Activated CD8-positive, alpha-beta T cell treated with anti-CD3 and anti-CD28 coated beads, Interleukin-2, amount 10 ng/mL, durations not matched to agents 7 days and 5 days (primary cell): ENCODE measurements at places on chromosomes 16 and 17.

- H3K4me1 ChIP-seq = peaks cover 11% of the 10 kb centered on the region
- no peak overlapping the region for H3K27ac ChIP-seq
- H3K4me3 ChIP-seq = no peak overlapping the region
- no peak for DNase-seq
These were observed 1.9 kb downstream of the HS3ST3A1 start for GRCh38 chr17:13599864-13600263.

DNA sequence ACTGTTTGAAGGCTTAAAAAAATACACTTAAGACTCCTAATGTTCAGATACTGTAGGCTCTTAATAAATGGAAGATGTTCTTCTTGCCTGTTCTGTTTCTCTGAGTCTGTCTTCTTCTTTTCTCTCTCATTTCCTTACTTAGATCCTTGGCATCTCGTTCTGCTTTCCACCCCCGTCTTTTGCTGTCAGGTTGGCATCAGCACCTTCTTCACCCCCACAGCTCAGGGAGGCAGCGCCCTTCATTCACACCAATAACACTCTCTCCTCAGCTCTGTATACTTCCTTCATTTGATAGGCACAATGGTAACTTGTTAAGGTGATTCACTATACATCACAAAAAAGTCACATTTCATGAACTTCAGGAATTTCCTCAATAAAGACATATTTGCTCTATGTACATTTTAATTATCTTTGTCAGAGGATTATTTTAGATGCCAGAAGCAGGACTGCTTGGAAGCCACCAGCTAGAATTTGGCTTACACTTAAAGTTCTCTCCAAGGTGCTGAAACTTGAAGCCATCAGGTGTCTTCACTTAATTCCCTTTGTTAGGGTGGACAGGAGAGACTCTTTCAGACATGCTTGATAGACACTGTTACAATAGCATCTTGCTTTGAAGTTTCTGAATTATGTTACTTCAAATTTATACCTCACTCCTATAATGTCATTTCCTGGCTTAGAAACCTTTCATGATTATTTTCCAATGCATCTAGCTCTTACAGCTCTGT, 670.1 kb upstream of the C16orf82 start:
- peaks cover 10% of the 10 kb centered on the region for H3K27me3 ChIP-seq
- no peak overlapping the region for H3K27ac ChIP-seq
- DNase-seq = no peak
- no peaks in the 10 kb centered on the region for H3K36me3 ChIP-seq

- H3K27me3 ChIP-seq = peaks cover 10% of the 10 kb centered on the region
- DNase-seq = no peak
- no peak overlapping the region for H3K4me3 ChIP-seq
These were observed 8.7 kb upstream of the GINS2 start for GRCh38 chr16:85697431-85697830.

- peaks cover 22% of the 10 kb centered on the region for H3K27me3 ChIP-seq
- DNase-seq = no peak
- H3K4me1 ChIP-seq = no peaks in the 10 kb centered on the region
- H3K36me3 ChIP-seq = no peaks in the 10 kb centered on the region
- no peak overlapping the region for H3K27ac ChIP-seq
These were observed 4.1 kb upstream of the DOC2B start for GRCh38 chr17:185445-186138.

- H3K4me3 ChIP-seq = no peak overlapping the region
- peaks cover 50% of the 10 kb centered on the region for H3K4me1 ChIP-seq
- peak overlapping the region; percentile 76 for H3K27ac ChIP-seq
- peaks cover 39% of the 10 kb centered on the region for H3K36me3 ChIP-seq
- H3K27me3 ChIP-seq = no peaks in the 10 kb centered on the region
- no peak for DNase-seq
These were observed 24.9 kb downstream of the SAP30BP start for GRCh38 chr17:75691801-75692626.

DNA sequence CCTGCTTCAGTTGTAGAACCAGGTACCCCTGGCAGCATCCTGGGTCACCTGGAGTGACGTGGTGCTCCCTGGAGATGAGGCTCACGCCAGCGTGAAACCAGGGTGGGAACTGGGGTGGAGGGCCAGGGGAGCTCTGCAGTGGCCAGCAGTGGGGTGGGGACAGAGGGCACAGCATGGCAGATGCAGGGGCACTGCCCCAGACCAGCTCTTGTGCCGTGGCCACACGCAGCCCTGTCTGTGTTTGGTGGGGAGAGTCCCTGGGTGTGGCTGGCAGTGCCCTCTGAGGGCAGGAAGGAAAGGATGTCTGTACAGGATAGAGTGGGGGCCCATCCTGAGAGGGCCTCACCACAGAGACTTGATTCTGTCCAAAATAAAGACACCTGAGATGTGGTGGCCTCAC, 24.5 kb downstream of the ZNF750 start:
- H3K4me1 ChIP-seq = peaks cover 19% of the 10 kb centered on the region
- no peak for DNase-seq
- no peak overlapping the region for H3K4me3 ChIP-seq
- no peaks in the 10 kb centered on the region for H3K27me3 ChIP-seq
- H3K36me3 ChIP-seq = peaks cover 50% of the 10 kb centered on the region

GRCh38 chr17:14926526-14927122, 338.5 kb downstream of the PMP22 start:
- no peaks in the 10 kb centered on the region for H3K27me3 ChIP-seq
- H3K4me1 ChIP-seq = no peaks in the 10 kb centered on the region
- DNase-seq = peak; percentile 66
- no peaks in the 10 kb centered on the region for H3K36me3 ChIP-seq
- no peak overlapping the region for H3K4me3 ChIP-seq

DNA sequence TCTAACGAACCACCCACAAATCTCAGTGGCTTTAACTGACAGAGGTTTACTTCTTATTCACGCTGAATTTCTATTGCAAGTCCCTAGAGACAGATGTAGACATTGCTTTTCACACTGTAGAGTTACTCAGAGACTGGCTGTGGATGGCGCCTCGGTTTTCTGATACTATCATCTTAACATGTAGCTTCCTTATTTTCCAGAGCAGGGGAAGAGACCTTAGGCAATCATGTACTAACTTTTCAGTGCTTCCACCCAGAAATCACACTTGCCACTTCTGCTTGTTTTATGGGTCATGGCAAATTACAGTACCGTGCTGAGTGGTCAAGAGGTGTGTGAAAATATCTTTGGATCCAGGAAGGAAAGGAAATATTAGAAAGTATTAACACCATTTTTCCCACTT, 65.4 kb downstream of the MAF start:
- no peak for DNase-seq
- no peak overlapping the region for H3K4me3 ChIP-seq
- H3K27me3 ChIP-seq = no peaks in the 10 kb centered on the region
- H3K36me3 ChIP-seq = no peaks in the 10 kb centered on the region
- H3K27ac ChIP-seq = no peak overlapping the region

DNA sequence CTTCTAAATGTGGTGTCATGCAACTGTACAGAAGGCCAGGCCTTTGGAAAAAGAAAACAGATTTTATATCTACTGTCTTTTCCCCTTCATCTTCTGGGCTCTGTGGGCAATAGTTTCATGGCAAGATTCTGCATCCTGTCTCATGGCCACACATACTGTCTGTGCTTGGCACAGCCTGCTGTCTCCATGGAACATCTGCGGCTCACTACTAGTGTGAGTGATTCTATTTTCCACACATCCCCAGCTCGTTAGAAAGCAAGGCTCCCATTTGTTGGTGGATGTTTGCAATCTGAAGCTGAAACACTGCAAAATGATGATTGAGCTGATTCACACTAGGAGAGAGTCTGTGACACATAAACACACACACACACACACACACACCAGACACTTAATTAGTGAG, 32.4 kb downstream of the CACNG3 start:
- H3K4me3 ChIP-seq = no peak overlapping the region
- H3K4me1 ChIP-seq = no peaks in the 10 kb centered on the region
- H3K36me3 ChIP-seq = no peaks in the 10 kb centered on the region

DNA sequence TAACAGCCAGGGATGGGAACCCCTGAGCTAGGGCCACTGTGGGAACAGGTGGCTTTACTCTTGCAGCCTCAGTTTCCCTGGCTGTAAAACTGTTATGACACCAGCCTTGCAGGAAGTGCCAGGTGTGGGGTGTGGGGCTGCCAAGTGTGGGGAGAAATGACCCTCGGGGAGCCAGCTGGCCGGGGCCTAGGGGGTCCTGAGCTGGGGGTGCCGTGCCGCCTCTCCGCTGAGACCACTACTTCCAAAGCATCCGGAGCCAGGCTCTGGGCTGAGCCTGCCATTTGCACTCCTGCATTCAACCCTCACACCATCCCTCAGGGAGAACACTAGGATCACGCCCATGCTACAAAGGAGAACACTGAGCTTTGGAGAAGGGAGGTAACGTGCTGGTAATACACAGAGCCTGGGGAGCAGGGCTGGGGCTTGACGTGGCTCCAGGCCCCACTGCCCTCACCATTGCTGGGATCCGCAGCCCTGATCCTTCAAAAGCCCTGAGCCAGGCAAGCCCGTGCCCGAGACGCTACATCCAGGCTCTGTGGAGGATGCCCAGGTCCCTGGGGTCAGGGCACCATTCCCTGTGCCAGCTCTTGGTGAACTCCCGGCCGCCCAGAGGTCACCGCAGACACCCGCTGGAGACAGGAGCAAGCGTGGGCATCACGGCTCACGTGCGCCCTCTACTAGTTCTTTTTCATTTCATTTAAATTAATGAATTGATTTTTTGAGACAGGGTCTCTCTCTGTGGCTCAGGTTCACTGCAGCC, 28.8 kb upstream of the GINS2 start:
- no peaks in the 10 kb centered on the region for H3K36me3 ChIP-seq
- no peak overlapping the region for H3K4me3 ChIP-seq
- H3K27ac ChIP-seq = no peak overlapping the region
- peak; percentile 77 for DNase-seq

DNA sequence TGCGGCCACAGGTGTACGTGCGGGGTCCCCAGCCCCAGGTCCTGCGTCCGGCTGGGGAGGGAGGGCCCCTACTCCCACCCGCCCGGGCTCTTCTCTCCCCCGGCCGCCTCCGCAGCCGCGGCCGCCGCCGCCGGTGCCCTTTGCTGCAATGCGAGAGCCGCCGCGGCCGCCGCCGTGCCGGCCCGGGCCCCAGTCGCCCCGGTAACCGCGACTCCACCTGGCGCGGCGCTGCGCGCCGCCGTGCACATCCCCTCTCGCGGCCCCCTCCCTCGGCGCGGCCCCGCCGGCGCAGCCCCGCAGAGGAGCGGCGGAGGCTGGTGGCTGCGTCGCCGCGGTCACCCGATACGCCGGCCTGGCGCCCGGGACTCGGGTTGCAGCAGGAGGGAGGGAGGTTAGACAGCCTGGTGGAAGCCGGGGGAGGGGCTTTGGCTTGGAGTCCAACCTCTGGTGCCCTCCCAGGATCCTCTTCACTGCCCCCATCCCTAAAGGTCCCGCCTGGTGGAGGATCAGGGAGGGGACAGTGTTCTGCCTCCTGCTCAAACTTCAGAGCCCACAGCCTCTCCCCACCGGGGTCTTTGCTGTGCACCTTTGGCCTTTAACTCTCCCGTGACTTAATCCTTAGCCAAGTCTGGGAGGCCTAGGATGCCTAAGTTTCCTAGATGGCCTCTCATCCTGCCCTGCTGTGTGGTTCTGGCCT, 32.9 kb downstream of the SRCIN1 start:
- H3K27me3 ChIP-seq = peaks cover 79% of the 10 kb centered on the region
- H3K27ac ChIP-seq = no peak overlapping the region
- no peak overlapping the region for H3K4me3 ChIP-seq
- H3K36me3 ChIP-seq = no peaks in the 10 kb centered on the region

DNA sequence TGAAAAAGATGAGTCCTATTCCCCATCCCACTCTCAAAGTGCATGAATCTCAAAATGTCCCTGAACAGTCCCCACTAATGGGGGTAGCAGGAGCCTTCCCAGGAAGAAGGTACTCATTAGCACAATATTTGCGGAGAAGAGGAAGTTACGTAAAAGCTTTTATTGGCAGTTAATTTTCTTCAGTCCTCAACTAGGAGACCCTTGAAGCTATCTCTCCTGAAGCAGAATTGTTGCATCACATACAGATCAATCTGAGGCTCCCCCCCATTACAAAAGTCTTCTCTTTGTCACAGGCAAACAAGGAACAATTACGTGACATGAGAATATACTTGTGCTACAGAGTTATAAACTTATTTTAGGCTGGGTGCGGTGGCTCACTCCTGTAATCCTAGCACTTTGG, 14.2 kb downstream of the SLFN12L start:
- no peaks in the 10 kb centered on the region for H3K27me3 ChIP-seq
- H3K27ac ChIP-seq = peak overlapping the region; percentile 67
- DNase-seq = no peak
- peaks cover 94% of the 10 kb centered on the region for H3K4me1 ChIP-seq

DNA sequence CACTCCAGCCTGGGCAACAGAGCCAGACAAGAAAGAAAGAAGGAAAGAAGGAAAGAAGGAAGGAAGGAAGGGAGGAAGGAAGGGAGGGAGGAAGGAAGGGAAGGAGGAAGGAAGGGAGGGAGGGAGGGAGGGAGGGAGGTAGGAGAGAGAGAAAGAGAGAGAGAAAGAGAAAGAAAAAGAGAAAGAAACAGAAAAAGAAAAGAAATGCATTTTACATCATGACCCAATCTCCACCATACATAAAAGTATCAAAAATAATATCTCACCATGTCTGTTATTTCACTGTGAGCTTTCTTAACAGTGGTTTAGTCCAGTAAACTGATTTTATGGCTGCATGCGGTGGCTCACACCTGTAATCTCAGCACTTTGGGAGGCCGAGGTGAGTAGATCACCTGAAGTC, 70.0 kb downstream of the CYTH1 start:
- H3K27ac ChIP-seq = peak overlapping the region; percentile 69
- DNase-seq = no peak
- no peak overlapping the region for H3K4me3 ChIP-seq
- H3K4me1 ChIP-seq = peaks cover 76% of the 10 kb centered on the region

- peaks cover 9% of the 10 kb centered on the region for H3K36me3 ChIP-seq
- H3K4me1 ChIP-seq = peaks cover 55% of the 10 kb centered on the region
- DNase-seq = peak; percentile 56
- H3K27ac ChIP-seq = no peak overlapping the region
These were observed 23.6 kb upstream of the ABR start for GRCh38 chr17:1203111-1203966.

DNA sequence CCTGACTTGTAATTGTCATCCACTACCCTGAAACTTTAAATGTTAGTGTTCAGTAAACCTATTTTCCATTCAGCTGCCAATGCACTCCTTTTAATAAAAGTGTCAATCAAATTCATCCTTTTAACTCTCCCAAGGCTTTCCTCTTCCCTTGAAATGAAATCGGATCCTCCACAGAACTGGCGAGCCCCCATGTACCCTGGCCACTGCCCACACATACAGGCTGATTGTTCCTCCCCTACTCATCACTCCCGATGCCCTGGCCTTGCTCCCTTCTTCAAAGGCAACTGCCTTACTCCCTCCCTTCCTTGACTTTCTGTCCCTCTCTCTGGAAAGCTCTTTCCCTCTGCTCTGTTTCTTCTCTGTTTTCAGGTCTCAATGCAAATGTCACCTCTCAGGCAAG, 7.6 kb downstream of the KRT33A start:
- no peak overlapping the region for H3K4me3 ChIP-seq
- peaks cover 37% of the 10 kb centered on the region for H3K4me1 ChIP-seq
- H3K27ac ChIP-seq = no peak overlapping the region

- H3K4me1 ChIP-seq = peaks cover 33% of the 10 kb centered on the region
- H3K4me3 ChIP-seq = peak overlapping the region; percentile 74
- peaks cover 70% of the 10 kb centered on the region for H3K27me3 ChIP-seq
- peak; percentile 42 for DNase-seq
- peak overlapping the region; percentile 75 for H3K27ac ChIP-seq
These were observed 20.3 kb upstream of the HOXB9 start for GRCh38 chr17:48646183-48647102.

- H3K4me1 ChIP-seq = peaks cover 14% of the 10 kb centered on the region
- DNase-seq = no peak
These were observed 88.3 kb downstream of the PRKCB start for GRCh38 chr16:23924128-23924527.
